ENCODE measurements at places on chromosomes 16 and 17.
A peak's percentile ranks its signal among the peaks of the same experiment; 100 is the strongest.

- DNase-seq: no peak
Observed at GRCh38 chr16:88684569-88685155, 1.6 kb downstream of the SNAI3 start.

GRCh38 chr17:3316836-3317235 is 18.7 kb upstream of the OR3A1 start:
- no peak for DNase-seq

DNA sequence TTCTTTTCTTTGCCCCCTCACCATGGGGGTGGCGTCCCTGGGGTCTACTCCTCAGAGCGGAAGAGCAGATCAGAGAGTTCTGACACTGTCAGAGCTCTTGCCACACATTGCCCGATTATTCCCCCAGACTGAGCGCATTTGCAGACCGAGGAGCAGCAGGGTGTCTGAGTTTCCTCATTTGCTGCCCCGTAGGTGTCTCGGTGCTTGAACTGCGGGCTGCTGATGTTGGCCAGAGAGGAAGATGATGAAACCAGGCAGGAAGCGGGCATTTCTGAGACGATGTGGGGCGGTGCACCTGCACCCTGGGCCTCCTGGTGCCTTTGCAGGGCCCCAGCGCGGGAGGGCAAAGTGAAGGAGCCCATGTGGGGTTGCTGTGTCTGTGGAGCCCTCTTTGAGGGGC is 55.2 kb downstream of the ARSG start:
- no peak for DNase-seq

DNA sequence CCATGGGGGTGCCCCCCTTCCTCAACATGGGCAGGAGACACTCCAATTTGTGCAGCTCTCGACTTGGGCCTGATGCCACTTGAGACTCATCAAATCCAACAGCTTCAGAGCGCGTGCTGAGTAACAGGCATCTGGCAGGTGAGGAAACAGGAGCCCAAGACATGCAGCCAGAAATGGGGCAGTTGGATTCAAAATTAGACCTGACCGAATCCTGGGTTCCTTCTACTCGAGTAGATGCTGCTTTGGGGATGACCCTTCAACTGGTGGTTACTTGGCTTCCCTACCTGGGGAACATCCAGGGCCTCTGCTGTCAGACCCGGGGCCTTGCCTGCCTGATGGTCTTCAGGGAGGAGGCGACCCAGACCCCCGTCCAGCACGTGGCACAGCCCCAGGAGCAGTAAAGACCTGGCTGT is 488 bp upstream of the NTN3 start:
- DNase-seq: no peak

GRCh38 chr16:35188288-35189155 is 1729.1 kb downstream of the TP53TG3F start:
- no peak for DNase-seq

DNA sequence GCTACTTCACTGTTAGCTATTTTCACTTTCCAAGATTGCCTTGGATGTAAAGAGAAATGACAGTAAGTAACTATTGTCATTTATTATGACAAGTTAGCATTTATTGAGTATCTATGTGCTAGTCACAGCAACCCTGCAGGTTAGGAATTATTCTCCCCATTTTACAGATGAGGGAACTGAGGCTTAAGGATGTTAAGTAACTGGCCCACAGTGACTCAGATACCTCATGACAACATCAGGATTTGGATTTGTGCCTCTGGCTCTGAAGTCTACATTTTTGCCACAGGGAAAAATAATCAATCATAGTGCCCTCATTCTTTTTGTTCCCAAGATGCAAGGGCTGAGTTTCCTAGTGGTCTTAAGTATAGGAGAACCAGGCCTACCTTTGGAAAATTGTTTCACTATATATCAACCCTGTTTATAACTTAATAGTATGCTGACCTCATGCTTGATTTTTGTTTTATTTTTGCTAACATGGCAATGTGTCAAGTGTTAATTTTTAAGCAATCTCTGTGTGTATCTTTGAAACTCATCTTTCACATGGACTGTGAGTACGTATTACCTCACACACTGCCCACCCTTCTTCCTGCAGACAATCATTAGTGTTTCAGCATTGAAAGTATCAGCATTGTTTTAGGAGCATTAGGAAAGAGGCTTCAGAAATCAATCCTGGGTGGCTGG is 105.0 kb downstream of the TANGO6 start:
- DNase-seq: peak; percentile 34
